ENCODE measurements at places on chromosomes 1 and 21.

GRCh38 chr1:233679591-233680373 lies 65.9 kb downstream of the KCNK1 start:
- DNase-seq: no peak

DNA sequence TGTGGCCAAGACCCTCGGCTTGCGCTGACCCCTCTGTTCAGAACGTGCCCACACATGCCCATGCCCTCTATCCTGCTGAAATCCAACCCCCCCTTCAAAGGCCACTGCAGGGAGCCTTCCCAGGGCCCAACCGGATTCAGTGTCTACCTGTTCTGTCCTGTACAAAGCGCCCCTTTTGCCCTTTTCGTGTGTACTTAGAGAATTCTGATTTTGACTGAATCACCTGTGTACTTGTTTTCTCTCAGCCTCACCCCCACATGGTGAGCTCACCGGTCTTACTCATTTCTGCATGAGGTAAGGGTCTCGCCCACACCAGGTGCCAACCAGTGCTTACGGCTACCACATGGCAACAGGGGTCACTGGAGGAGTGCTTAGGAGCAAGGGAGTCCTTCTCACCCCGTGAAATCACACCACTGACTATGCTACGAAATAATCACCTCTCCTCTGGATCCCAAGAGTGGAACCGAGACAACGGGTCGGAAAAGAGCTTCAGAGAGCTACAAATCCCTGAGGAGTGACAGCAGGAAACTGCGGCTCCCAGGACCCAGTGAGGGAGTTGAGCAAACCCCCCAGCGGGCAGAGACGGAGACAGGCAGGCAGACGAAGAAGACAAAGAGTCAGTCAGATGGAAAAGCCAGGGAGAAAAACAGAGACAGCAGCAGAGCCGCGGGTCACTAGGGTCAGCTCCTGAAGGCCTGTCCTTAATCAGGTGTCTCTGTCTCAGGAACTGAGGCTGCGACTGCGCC lies 2.1 kb upstream of the S100A2 start:
- DNase-seq: no peak

GRCh38 chr21:41603476-41603875 lies 95.5 kb upstream of the TMPRSS2 start:
- no peak for DNase-seq

- DNase-seq: no peak
These were observed 20.7 kb upstream of the CLIC4 start for GRCh38 chr1:24724345-24725208.

DNA sequence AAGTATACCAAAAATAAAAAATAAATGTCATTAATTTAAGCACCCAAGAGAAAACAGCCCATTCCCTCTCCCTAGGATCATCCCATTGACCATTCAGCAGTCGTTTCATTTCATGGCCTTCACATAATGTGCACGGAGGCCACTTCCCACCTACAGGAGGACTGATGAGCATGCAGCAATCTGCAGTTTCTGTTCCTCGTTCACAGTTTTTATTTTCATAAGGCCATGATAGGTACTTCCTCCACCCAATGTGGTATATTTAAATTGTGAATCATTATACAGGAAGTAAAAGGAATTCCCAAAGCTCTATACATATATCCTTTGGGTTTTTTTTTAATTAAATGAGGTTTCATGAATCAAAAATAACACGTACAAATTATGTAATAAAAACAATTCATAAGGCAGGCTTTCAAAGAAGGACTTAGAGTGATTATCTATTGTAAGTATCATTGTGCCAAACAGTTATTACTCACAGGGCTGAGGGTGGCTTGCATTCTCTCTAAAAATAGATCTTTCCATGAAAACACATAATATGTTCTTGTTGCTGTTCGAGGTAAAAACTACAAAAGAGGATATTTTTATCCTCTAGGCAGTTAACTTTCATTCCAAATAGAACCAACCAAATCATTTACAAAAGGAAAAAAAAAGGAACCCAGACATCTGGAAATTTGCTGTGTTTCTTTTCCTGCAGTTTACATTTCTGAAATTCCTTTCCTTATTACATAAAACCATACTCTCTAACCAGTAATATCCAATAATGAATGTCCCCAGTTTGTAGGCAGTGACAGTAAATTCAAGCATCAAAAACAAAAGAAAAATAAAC lies 27.5 kb upstream of the SLC44A3 start:
- no peak for DNase-seq

All from activated CD8-positive, alpha-beta memory T cell treated with anti-CD3 and anti-CD28 coated beads for 48 hours (primary cell).